Panc1 (cell line): ENCODE measurements at places on chromosomes 2 and 18. TPM values are rescaled to one million over a fixed set of nuclear protein-coding genes. Genes with fewer than 3 reads are reported as not detected.

Gene C2orf76
- 22.7 TPM for total RNA-seq

Gene IL36G
- not detected for total RNA-seq

- H3K27me3 ChIP-seq = peaks cover 2% of the 10 kb centered on the region; the same call in 1 of the 2 replicates
- H3K36me3 ChIP-seq = no peaks in the 10 kb centered on the region
- no peaks in the 10 kb centered on the region for H3K4me1 ChIP-seq
- DNase-seq = no peak
Observed at GRCh38 chr2:229660951-229661350, 53.4 kb downstream of the DNER start.

DNA sequence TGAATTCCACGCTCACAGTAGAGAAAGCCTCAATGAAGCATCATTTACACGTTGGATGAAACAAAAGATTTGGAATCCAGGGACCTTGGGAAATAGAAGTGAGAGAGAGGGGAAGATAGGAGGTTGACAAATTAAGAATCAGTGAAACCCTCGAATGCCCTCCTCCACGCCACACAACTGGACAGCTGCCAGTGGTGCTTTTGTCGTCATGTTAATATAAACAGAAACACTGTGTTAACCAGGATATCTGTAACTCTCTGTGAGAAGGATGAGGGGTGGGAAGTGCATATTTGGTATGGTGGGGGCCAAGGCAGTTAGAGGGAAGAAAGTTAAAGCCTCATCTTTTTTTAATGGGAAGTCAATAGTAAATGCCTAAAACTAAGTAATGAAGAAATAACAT lies 108.7 kb downstream of the GFPT1 start:
- H3K4me3 ChIP-seq = no peak overlapping the region
- H3K27ac ChIP-seq = peak overlapping the region; percentile 18; the same call in 1 of the 2 replicates
- H3K27me3 ChIP-seq = no peaks in the 10 kb centered on the region
- H3K36me3 ChIP-seq = no peaks in the 10 kb centered on the region
- DNase-seq = no peak

DNA sequence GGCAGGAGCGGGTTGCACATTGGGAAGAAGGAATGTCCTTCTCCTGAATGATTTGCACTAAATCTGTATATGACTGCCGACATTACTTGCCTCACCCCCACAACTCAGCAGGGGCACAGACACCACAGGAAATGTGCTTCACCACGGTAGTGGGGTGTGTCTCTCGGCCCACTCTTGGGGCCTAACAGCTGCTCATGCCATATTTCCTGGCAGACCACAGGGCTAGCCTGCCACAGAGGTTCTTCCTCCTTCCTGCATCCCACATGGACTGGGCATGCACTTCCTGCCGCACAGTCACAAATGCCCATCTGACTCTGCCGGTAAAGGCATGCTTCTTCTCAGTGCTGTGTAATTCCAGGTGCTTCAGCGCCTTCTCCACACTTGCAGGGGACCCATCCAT lies 10.3 kb upstream of the PAPOLG start:
- no peak for DNase-seq
- no peaks in the 10 kb centered on the region for H3K36me3 ChIP-seq
- H3K27me3 ChIP-seq = no peaks in the 10 kb centered on the region

Gene KLF7
- total RNA-seq = 17.1 TPM

DNA sequence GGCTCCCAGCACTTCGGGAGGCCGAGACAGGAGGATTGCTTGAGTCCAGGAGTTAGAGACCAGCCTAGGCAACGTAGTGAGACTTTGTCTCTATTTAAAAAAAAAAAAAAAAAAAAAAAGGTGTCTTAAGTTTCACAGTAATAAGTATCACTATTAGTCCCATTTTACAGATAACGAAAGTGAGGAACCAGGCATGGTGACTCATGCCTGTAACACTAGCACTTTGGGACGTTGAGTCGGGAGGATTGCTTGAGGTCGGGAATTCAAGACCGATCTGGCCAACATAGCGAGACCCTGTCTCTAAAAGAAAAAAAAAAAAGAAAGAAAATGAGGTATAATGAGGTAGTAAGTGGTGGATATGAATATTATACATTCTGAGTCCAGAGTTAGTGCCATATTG lies 2.5 kb downstream of the KCNJ13 start:
- no peak overlapping the region for H3K27ac ChIP-seq
- H3K4me1 ChIP-seq = peaks cover 13% of the 10 kb centered on the region
- H3K36me3 ChIP-seq = peaks cover 13% of the 10 kb centered on the region
- no peak overlapping the region for H3K4me3 ChIP-seq
- no peaks in the 10 kb centered on the region for H3K27me3 ChIP-seq

Gene SLC40A1
- total RNA-seq = 0.74 TPM

GRCh38 chr2:112301171-112301584 lies 25.8 kb downstream of the ZC3H6 start:
- DNase-seq = no peak
- no peak overlapping the region for H3K27ac ChIP-seq
- H3K27me3 ChIP-seq = no peaks in the 10 kb centered on the region
- no peak overlapping the region for H3K4me3 ChIP-seq
- H3K36me3 ChIP-seq = no peaks in the 10 kb centered on the region

DNA sequence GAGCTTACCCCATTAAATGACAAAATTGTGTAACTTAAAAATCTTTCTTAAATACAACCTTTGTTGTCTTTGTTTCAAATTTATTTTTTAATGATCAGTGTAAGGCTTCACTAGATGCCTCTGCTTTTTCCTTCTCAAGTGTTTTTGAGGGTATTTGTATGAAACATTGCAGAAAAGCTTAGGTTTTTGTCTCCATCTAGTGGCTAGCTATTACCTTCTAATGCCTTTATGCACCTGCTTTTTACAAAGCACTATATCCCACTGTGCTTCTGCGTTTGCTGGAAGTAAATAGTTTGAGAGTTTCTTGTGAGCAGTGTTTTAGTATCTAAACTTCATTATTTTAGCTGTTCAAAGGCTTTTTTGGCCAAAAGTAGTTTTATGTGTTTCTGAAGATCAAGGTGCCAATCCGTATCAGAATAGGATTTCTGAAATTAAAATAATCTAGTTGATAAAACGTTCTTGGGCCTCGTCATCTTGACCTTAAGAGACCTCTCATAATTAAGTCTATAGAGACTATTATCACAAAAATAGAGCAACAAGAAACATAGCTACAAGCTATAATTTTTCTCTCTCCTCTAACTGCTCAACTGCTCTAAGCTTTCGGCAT lies 47.0 kb downstream of the IWS1 start:
- H3K27me3 ChIP-seq = no peaks in the 10 kb centered on the region
- H3K27ac ChIP-seq = no peak overlapping the region
- H3K4me3 ChIP-seq = no peak overlapping the region
- peaks cover 25% of the 10 kb centered on the region for H3K36me3 ChIP-seq
- DNase-seq = peak; percentile 30
- H3K4me1 ChIP-seq = no peaks in the 10 kb centered on the region

Gene IL1RL1
- 0.15 TPM for total RNA-seq

DNA sequence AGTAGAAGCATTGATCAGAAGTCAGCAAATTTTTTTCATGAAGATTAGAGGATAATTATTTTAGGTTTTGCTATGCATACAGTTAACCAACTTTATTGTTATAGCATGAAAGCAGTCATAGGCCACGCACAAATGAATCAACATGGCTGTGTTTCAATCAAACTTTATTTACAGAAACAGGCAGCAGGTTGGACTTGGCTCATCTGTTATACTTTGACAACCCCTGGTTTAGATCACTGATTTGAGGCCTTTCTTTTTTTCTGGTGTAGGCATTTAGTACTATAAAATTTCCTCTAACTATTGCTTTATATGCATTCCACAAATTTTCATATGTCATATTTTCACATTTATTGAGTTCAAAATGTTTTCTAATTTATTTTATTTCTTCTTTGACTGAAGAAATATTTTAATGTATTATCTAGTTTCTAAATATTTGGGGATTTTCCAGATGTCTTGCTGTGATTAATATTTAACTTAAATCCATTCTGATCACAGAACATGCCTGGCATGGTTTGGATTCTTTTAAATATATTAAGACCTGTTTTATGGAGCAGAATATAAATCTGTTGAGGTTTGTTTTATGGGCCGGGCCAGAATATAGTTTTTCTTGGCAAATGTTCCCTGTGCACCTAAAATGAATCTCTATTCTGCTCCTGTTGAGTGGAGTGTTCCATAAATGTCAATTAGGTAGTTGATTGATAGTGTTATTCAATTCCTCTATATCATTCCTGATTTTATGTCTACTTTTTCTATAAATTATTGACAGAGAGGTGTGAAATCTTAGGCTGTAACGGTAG lies 116.3 kb upstream of the KLHL29 start:
- H3K27me3 ChIP-seq = peaks cover 2% of the 10 kb centered on the region; the same call in 1 of the 2 replicates
- no peaks in the 10 kb centered on the region for H3K4me1 ChIP-seq
- no peak overlapping the region for H3K27ac ChIP-seq
- DNase-seq = no peak

DNA sequence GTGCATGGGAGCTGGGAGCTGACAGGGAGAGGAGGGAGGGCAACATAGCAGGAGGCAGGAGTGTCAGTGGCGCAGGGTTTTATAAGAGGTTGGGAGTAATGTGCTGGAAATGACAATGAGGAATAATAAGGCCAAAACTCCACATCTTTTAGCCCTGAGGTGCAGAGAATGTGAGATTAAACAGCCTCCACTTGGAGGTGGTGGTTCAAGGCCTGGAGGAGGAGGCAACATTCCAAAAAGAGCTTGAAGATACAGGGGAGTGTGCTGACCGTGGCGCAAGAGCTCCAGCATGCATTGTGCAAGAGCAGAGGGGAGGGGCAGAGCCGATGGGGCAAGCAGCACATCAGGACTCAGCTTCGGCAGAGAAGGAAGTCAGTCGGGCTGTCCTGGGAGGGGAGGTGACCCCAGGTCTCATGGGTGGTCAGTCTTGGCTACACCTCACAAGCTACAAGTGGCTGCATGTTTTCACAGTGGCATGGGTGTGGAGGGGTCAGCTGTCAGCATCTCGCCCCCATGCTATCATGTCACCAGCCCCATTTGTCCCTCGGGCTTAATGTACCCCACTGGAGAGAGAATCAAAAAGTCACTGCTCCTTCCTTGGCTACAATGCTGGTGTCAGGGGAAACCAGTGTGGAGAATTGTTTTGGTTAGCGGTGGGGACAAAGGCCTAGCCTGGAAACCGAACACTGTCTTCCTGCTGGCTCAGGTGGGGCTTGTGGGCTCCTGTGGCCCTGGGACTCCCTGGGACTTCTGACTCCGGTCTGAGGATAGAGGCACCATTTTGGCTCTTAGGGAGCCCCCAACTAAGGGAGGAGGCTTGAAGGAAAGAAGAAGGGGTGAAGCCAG lies 208.0 kb downstream of the ZFP36L2 start:
- no peaks in the 10 kb centered on the region for H3K36me3 ChIP-seq
- DNase-seq = no peak
- no peaks in the 10 kb centered on the region for H3K27me3 ChIP-seq
- no peaks in the 10 kb centered on the region for H3K4me1 ChIP-seq
- H3K4me3 ChIP-seq = no peak overlapping the region

Gene SNORC
- total RNA-seq = 6.8 TPM

DNA sequence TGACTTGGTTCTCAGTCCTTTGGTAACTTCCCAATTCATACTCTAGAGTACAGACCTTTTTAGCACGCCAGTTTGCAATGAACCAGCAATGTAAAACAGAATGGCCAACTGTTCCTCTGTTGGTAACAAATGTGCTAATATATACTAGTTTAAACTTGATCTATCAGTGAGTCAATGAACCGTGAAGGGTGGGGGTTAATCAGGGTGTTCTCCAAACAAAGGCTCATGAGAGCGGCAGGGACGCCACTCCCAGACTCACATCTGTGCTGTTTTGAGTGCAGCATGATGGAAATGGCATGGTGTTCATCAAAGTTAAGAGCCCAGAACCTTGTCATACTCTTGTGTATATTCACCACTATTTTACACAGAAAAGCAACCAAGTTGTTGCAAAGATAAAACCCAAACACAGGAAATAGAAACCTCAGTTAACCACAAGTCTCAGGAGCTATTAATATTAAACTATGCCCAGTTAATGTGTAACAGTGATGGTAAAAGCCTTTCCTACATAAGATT lies 70.3 kb downstream of the CERKL start:
- no peak overlapping the region for H3K4me3 ChIP-seq
- no peaks in the 10 kb centered on the region for H3K4me1 ChIP-seq
- no peak overlapping the region for H3K27ac ChIP-seq
- H3K36me3 ChIP-seq = no peaks in the 10 kb centered on the region

GRCh38 chr2:42835577-42836371 lies 43.4 kb upstream of the HAAO start:
- no peak overlapping the region for H3K27ac ChIP-seq
- no peaks in the 10 kb centered on the region for H3K27me3 ChIP-seq
- H3K36me3 ChIP-seq = no peaks in the 10 kb centered on the region
- no peaks in the 10 kb centered on the region for H3K4me1 ChIP-seq
- no peak for DNase-seq

GRCh38 chr2:33134791-33135560 lies 188.2 kb downstream of the LTBP1 start:
- peak overlapping the region; percentile 57; the same call in 1 of the 2 replicates for H3K27ac ChIP-seq
- no peaks in the 10 kb centered on the region for H3K27me3 ChIP-seq
- DNase-seq = no peak
- no peaks in the 10 kb centered on the region for H3K36me3 ChIP-seq
- peaks cover 9% of the 10 kb centered on the region for H3K4me1 ChIP-seq
- H3K4me3 ChIP-seq = peak overlapping the region; percentile 73

DNA sequence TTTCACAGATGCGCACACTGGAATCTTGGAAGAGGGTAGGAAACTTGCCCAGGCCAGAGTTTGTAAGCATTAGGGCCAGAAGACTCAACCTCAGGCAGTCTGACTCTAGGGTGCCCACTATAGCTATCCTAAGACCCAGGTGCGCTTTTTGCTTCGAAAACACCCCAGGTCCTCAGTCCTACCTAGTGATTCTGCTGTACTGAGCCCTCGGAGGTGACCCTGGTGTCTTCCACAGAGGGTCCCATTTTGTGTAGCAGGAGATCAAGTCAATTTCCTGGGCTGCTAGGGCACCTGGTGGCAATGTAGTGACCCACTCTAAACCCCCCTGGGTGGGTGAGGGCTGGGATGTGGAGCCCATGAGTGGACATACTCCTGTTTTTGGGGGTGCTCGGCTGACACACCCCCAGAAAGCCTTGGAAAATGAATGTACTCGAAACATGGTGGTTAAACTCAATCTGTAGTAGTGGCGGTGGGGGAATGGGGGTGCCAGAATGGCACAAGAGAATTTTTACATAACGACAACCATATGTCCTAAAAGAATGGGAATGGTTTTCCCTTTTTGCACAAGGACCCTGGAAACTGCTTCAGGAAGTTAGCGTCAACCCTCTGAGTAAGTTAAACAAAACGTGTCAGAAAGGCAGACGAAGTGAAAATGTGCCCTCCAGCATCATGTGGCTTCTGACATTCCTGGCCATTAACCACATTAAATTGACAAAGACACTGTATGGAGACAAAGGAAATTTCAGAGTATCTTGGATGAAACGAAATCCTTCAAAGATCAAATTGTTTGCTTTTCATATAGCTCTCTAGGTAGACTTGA lies 218.0 kb upstream of the COPS8 start:
- H3K36me3 ChIP-seq = no peaks in the 10 kb centered on the region
- DNase-seq = no peak
- peaks cover 2% of the 10 kb centered on the region; the same call in 1 of the 2 replicates for H3K27me3 ChIP-seq
- H3K4me3 ChIP-seq = no peak overlapping the region
- H3K27ac ChIP-seq = no peak overlapping the region

DNA sequence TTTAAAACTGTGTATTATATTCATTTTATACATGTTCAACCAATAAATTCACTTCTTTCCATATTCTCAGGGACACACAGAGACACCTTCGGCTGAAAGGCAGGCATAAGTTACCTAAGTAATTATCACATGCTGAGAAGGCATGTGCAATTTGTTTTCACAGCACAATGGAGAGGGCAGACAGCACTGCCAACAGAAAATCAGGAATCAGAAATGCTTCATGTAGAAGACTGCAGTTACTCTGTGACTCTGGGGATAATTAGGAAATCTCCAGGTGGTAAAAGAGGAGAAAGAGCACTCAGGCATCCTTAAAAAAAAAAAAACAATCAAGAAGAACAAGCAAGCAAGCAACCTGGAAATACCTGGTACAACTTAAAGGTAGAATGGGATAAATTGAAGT lies 49.3 kb downstream of the DSEL start:
- no peak overlapping the region for H3K4me3 ChIP-seq
- no peaks in the 10 kb centered on the region for H3K27me3 ChIP-seq
- no peak overlapping the region for H3K27ac ChIP-seq
